T-helper 22 cell (primary cell): ENCODE measurements at places on chromosomes 3 and 15.

- DNase-seq: no peak
Measured at GRCh38 chr15:22228101-22228762, 147.9 kb downstream of the OR4M2 start.

DNA sequence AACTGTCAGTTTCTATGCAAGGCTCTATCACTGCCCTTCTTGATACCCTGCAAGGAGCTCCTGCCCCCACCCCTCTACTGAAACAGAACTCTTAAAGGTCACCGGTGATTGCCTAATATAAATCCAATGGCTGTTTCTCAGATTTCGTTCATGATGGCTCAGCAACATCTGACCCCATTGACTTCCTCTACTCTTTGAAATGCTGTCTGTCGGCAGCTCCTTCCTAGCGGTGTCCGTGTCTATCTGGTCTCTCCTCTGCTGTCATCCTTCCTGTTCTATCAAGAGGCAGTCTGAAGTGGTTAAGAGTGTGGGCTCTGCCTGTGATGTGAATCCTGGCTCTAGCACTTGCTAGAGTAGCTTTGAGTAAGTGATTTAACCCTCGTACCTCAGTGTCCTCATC is 5.5 kb downstream of the TMEM266 start:
- no peak for DNase-seq

GRCh38 chr3:41159588-41160189 is 39.6 kb upstream of the CTNNB1 start:
- DNase-seq: no peak

- DNase-seq: no peak
Measured at GRCh38 chr3:15635121-15635661, 33.6 kb downstream of the BTD start.

- DNase-seq: no peak
Measured at GRCh38 chr15:89399238-89400115, 64.9 kb upstream of the POLG start.

- DNase-seq: no peak
Measured at GRCh38 chr3:42719002-42719401, 16.4 kb upstream of the HHATL start.

- no peak for DNase-seq
Measured at GRCh38 chr15:75923756-75924155, 20.1 kb downstream of the FBXO22 start.

DNA sequence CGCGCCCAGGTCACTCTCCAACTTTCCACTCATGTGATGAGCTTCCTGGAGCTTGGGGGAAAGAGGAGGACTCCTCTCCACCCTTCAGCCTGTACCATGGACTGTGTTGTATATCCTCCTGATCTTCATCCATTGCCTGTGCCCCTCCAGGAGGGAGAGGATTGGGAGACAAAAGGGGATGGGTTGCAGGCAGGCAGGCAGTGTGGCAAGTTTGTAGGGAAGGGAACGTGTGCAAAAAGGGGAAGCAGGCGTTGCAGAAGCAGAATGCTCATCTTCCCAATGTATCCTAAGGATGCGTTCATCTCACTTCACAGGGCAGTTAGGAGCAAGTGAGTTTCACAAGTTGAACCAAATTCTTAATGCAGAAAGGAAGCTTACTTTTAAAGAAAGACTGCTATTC is 28.1 kb upstream of the GHSR start:
- no peak for DNase-seq

DNA sequence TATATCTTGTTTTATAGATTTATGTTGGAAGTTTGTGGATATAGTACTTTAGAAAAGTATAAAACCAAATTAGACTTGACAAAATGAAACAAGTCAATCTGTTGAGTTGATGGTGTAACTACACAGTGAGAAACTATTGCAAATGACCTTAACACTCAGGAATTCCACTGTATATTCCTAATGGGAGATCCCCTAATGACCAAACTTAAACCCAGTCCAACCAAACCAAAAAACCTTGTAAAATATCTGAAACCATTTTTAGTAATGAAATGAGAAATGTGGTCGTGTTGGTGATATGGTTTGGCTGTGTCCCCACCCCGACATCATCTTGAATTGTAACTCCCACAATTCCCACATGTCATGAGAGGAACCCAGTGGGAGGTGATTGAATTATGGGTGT is 31.9 kb upstream of the ATP13A3 start:
- no peak for DNase-seq

DNA sequence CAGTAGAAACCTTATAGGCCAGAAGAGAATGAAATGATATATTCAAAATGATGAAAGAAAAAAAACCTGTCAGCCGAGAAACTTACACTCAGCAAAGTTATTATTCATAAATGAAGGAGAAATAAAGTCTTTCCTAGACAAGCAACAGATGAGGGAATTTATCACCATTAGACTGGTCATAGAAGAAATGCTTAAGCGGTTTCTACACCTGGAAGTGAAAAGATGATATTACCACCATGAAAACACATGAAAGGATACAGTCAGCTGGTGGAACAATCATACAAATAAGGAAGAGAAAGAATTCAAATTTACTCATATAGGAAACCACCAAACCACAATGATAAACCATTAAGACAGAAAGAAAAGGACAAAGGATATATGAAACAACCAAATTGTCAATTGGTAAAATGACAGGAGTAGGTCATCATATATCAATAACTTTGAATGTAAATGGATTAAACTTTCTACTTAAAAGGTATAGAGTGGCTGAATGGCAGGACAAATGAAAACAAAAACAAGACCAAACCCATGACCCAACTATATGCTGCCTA is 29.9 kb upstream of the PRR23C start:
- DNase-seq: no peak

DNA sequence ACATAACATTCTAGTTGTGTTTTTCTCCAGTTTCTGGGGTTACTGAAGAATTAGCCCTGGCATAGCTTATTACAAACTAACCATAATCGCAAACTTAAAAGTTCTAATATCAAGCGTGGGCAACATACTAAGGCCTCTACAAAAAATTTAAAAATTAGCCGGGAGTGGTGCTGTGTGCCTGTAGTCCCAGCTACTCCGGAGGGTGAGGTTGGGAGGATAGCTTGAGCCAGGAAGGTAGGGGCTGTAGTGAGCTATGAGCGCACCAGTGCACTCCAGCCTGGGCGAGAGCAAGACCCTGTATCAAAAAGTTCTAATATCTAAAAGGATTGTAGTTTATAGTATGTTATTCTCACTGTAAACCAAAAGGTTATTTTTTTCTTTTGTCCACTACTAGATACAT is 1.1 kb downstream of the OIP5 start:
- no peak for DNase-seq

DNA sequence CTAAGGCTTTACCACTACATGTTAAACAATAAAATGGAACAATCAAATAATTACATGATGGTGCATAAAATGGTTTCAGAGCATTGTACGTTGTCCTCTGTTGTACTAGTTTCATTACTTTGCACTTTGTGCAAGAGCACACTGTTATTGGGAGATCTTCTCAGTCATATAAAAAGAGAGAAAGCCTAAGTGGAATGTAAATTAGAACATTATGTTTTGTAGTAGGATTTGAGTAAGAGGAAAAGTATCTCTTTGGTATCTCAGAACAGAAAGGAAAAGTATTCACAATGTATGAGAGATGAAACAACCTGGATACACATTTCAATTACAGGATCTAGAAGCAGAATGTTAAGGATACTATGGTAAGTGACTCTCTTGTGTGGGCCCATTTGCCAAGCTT is 26.9 kb upstream of the PLSCR2 start:
- DNase-seq: no peak

GRCh38 chr3:38837358-38837757 is 21.3 kb upstream of the SCN10A start:
- DNase-seq: no peak

- DNase-seq: no peak
Measured at GRCh38 chr15:39944726-39945125, 10.8 kb downstream of the EIF2AK4 start.

GRCh38 chr3:34851137-34851536 is 788.2 kb upstream of the ARPP21 start:
- no peak for DNase-seq

DNA sequence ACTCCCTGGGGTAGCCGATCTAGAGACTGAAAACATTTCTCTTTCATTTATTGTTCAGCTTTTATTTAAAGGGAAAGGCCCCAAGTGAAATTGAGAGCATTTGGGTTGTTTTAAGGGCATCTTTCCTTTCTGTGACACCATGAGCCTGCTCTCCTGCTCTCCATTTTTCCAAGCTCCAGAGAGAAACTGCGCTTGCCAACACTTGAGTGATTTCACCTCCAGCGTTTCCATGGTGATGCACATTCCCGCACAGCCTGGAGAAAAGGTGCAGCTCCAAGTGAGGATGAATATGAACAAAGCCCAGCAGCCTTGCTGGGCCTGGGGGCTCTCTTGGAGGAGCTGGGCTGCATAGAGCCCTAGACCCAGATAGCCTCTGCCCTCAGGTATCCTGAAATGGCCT is 159.2 kb upstream of the PPP2R3A start:
- DNase-seq: no peak

DNA sequence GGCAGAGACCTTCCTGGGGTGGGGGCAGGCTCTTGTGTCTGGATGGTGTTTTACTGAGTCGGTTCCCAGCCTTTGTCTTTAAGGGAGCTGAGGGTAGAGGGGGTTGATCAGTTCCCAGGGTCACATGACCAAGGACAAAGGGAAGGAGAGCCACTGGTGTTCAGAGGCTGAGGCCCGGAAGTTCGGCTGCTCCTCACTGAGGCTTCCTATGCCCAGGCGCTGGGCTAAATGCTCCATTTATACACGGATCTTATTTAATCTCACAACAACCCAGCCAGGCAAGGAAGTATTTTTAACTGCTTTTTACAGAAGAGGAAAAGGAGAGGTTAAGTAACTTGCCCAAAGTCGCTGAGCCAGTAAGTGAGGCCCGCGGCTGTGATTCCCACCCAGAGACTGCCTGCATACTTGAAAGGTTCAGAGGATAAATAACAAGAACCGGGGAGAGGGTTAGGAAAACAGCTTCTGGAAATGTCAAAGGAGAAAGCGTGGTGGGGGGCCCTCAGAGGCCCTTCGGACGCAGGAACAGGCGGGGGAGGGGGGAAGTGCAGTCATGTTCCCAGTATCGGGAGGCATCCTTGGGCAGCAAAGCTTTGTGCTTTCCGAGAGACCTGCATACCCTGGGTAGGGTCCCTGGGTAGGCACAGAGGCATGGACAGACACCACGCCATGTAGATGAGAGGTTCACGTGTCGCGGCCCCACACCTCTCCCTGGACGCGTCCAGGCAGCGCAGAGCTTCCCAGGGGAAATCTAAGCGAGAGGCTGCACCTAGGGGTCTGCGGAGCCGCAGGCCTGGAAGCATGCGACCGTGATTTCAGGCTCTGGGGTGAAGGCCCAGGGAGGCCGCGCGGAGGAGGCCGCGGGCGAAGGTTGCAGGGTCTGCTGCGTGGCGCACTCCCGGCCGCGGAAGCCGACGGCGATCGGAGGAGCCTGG is 21.3 kb downstream of the EPHB3 start:
- no peak for DNase-seq

DNA sequence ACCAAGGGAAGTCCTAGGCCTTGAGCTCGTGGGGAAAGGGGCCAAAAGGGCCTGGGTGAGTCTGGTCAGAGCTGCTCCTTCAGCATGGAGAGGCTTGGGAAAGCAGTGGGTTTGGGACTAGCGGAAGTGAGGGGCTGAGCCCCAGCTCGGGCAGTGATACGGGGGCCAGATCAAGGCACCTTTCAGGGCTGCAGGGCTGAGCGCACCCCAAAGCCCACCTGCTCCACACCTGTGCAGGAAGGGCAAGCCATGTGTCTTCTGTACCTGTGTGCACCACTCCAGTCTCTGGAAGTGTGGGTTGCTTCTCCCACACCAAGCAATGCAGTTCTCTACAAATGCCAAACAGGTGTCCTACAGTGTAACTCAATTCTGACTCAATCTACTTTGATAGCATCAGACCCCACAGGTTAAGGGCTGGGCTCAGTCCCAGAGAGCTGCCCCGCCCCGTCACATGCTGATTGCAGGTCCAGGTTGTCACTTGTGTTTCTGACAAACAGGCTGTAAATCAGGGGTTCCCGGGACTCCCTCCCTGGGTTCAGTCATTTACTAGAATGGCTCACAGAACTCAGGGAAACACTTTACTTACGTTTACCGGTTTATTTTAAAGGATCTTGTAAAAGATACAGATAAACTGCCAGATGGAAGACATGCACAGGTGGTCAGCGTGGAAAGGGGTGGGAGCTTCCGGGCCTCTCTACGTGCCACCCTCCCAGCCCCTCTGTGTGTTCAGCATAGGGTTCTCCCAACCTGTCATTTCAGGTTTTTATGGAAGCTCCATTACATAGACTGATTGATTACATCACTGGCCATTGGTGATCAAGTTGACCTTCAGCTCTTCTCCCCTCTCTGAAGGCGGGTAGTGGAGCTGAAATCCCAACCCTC is 28.8 kb upstream of the KLF13 start:
- DNase-seq: no peak

GRCh38 chr3:108088697-108089096 is 2.1 kb downstream of the CD47 start:
- no peak for DNase-seq

GRCh38 chr15:83955806-83956265 is 279.7 kb upstream of the GOLGA6L4 start:
- no peak for DNase-seq

DNA sequence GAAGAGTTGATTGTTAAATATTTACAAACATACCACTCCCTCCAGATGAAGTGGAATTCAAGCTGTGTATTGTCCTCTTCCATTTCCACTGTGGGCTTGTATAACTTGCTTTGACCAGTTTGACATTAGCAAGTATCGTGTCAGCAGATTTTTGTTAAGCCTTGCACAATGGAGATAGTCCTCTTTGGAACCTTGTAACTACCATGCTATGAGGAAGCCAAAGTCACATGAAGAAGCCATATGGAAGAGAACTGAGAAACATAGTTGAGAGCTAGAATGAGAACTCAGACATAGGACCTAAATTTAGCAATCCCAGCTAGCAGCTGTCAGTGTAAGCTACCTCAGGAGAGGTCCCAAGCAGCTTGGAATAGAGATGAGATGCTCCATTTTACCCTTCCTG is 889.2 kb downstream of the PDCD6IP start:
- DNase-seq: no peak

DNA sequence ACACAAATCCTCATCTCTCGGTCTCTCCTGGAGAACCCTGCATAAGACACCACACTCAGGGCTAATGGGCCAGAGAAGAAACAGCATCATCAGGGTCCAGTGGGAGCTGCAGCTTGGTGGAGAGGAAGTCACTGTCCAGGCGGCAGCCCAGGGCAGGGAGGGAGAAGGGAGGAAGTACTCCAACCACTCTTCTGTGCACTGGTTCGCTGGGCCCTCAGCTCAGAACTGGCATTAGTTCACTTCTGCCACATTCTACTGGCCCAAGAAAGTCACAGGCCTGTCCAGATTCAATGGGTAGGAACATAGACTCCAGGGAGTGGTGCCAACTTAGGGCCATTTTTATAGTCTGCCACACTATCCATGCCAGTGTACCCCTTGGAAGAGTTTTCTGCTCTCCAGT is 169.0 kb downstream of the ABHD5 start:
- DNase-seq: no peak
